Activated CD4-positive, alpha-beta T cell treated with anti-CD3 and anti-CD28 coated beads for 36 hours (primary cell): ENCODE measurements at places on chromosomes 11 and 22. TPM values are rescaled to one million over a fixed set of nuclear protein-coding genes. Genes with fewer than 3 reads are reported as not detected.
A peak's percentile ranks its signal among the peaks of the same experiment; 100 is the strongest.

GRCh38 chr22:22720724-22721261 is 76.4 kb downstream of the GGTLC2 start:
- H3K27me3 ChIP-seq, result no peaks in the 10 kb centered on the region
- H3K4me1 ChIP-seq, result peaks cover 28% of the 10 kb centered on the region
- no peak for DNase-seq
- H3K36me3 ChIP-seq, result no peaks in the 10 kb centered on the region
- H3K4me3 ChIP-seq, result no peak overlapping the region

DNA sequence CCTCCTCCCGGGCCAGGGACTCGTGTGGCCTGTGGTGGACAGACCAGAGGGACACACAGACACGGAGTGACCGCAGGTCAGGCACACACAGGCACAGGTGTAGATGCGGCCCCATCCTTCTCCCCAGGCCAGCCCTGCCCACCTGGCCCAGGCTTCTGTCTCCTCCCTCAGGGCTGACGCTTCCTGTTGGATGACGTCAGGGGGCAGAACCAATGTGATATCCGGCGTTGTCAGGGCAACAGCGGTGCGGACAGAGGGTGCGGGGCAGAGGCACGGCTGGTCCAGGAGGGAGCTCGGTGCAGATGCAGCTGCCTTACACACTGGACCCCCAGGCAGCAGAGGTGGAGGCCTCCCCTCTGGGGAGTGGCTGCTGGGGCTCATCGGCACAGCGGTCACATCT is 2.9 kb upstream of the TUBGCP6 start:
- H3K27ac ChIP-seq, result no peak overlapping the region
- H3K36me3 ChIP-seq, result peaks cover 22% of the 10 kb centered on the region
- no peaks in the 10 kb centered on the region for H3K27me3 ChIP-seq
- DNase-seq, result peak; percentile 71
- H3K4me3 ChIP-seq, result no peak overlapping the region
- H3K4me1 ChIP-seq, result peaks cover 22% of the 10 kb centered on the region

- no peaks in the 10 kb centered on the region for H3K36me3 ChIP-seq
- DNase-seq, result no peak
- H3K27ac ChIP-seq, result no peak overlapping the region
Measured at GRCh38 chr22:22533417-22533816, 13.3 kb upstream of the ZNF280A start.

DNA sequence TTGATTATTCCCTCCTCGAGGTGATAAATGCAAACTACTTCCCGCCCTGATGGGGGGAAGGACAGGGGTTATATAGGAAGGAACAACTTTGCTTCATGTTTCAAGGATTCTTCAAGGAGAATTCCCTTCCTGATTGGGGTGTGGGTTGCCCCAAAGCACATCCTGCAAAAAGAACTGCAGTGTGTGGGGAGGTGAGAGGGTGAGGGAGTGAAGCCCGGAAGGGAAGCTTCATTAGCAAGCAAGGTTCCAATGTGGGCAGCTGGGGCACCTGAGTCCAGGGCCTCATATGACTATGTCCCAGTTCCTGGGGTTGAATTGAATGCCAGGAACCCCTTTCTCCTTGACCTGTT is 326.0 kb downstream of the MN1 start:
- H3K27me3 ChIP-seq, result no peaks in the 10 kb centered on the region
- no peaks in the 10 kb centered on the region for H3K36me3 ChIP-seq
- H3K4me3 ChIP-seq, result no peak overlapping the region
- no peak overlapping the region for H3K27ac ChIP-seq

GRCh38 chr11:134543241-134543640 is 131.2 kb upstream of the B3GAT1 start:
- no peaks in the 10 kb centered on the region for H3K4me1 ChIP-seq
- no peak for DNase-seq
- peaks cover 17% of the 10 kb centered on the region for H3K27me3 ChIP-seq
- no peak overlapping the region for H3K4me3 ChIP-seq
- H3K27ac ChIP-seq, result no peak overlapping the region
- no peaks in the 10 kb centered on the region for H3K36me3 ChIP-seq

DNA sequence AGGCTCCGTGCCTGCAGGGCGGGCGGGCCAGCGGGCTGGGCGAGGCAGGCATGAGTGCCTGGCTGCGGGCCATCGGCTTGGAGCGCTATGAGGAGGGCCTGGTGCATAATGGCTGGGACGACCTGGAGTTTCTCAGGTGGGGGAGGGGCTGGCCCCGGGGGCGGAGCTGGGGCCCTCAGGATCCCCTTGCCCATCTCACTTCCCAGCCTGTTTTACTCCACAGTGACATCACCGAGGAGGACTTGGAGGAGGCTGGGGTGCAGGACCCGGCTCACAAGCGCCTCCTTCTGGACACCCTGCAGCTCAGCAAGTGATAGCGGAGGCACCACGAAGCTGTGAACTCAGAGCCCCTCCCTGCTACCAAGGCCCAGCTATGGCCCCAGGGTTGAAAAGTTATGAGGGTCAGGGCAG is 5.9 kb downstream of the PHOX2A start:
- peaks cover 5% of the 10 kb centered on the region for H3K36me3 ChIP-seq
- H3K27ac ChIP-seq, result no peak overlapping the region

- peaks cover 31% of the 10 kb centered on the region for H3K4me1 ChIP-seq
- H3K36me3 ChIP-seq, result peaks cover 19% of the 10 kb centered on the region
- no peaks in the 10 kb centered on the region for H3K27me3 ChIP-seq
Measured at GRCh38 chr11:107857550-107858216, 904 bp downstream of the SLC35F2 start.

DNA sequence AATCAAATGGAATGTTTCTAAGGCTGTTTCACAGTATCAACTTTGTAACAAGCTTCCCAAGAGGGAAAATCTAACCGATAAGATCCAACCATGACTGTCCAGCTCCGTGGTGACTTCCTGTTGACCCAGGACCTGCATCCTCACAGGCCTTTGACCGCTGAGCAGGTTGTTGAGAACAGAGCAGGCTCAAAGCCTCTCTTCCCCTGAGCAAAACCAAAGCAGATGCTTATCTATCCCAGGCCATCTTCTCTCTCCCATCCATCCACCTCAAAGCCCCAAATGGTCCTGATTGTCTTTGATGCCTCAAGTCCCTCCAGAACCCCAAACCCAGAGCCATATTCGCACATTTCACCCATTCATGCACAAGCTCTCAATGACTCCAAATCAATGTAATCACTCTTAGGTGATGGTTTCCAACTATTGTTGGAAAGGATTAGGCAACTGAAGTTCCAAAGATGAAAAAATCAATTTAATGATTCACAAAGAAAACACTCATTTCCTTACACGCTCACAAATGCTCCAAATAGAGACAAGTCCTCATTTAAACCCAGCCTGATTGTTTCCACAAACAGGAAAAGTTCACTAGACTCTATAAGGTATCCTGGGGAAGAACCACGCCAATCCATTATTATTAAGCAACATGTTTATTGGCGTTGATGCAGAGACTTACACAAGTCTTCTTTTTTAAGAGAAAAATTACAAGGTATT is 48.7 kb downstream of the C11orf58 start:
- H3K36me3 ChIP-seq, result no peaks in the 10 kb centered on the region
- no peak overlapping the region for H3K4me3 ChIP-seq
- H3K27ac ChIP-seq, result no peak overlapping the region
- H3K4me1 ChIP-seq, result peaks cover 7% of the 10 kb centered on the region
- no peak for DNase-seq
- no peaks in the 10 kb centered on the region for H3K27me3 ChIP-seq

GRCh38 chr11:4484310-4484709 is 1.9 kb downstream of the OR52K1 start:
- no peak overlapping the region for H3K27ac ChIP-seq
- peaks cover 8% of the 10 kb centered on the region for H3K27me3 ChIP-seq
- H3K4me1 ChIP-seq, result peaks cover 15% of the 10 kb centered on the region
- no peak overlapping the region for H3K4me3 ChIP-seq

- DNase-seq, result no peak
- no peaks in the 10 kb centered on the region for H3K36me3 ChIP-seq
- H3K4me3 ChIP-seq, result no peak overlapping the region
- no peaks in the 10 kb centered on the region for H3K4me1 ChIP-seq
- H3K27me3 ChIP-seq, result no peaks in the 10 kb centered on the region
Measured at GRCh38 chr11:83659466-83659865, 373.3 kb upstream of the CCDC90B start.

GRCh38 chr11:68460741-68461574 is at the start of gene PPP6R3:
Gene PPP6R3, plus strand, starts transcription at chr11:68460752. Its CDS starts 76,913 bp downstream, at chr11:68537665.
- H3K27me3 ChIP-seq, result no peaks in the 10 kb centered on the region
- H3K4me1 ChIP-seq, result peaks cover 40% of the 10 kb centered on the region
- DNase-seq, result no peak
- peaks cover 18% of the 10 kb centered on the region for H3K36me3 ChIP-seq
- H3K4me3 ChIP-seq, result peak within 1 kb of the TSS; percentile 93
- H3K27ac ChIP-seq, result peak within 1 kb of the TSS; percentile 94

DNA sequence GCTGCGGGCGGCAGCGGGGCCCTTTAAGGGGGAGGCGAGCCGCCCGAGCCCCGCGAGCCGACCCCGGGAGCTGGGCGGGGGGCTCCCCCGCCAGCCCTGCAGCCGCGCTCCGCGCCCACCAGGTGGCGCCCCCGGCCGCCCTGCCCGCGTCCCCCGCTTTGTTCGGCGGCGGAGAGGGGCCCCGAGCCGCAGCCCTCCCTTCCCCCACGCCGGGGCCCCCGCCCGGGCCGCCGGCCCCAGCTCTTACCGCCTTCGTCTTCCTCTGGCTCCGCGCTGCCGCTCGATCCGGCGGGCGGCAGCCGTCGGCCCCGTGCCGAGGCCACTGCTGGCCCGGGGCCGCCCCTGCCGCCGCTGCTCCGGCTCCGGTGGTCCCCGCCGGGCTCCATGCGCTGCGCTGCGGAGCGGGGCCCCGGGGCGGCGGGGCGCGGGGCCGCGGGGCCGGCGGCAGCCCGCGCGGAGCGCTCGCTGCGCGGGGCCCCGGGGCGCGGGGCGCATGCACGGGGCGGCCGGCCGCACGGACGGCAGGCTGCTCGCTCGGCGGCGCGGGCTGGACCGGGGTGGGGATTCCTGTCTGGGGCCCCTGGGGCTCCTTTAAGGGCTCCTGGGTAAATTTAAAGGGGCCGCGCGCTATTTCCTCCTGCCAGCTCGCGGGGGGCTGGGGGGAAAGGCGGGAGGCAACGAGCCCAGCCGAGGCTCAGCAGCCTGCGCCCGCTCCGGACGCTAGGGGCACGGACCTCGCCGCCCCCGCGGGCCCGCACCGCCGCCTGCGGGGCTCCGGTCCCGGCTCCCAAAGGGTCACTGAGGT is at the start of gene ZFTA:
Gene ZFTA, minus strand, starts transcription at position 539 of the 805 bp plus-strand sequence. Its CDS starts 153 bp downstream, at position 386.
- H3K36me3 ChIP-seq, result no peaks in the 10 kb centered on the region
- peaks cover 6% of the 10 kb centered on the region for H3K4me1 ChIP-seq
- peak within 1 kb of the TSS; percentile 78 for H3K27ac ChIP-seq
- peak within 1 kb of the TSS; percentile 96 for H3K4me3 ChIP-seq

GRCh38 chr22:31104869-31105268 is 2.5 kb downstream of the SELENOM start:
- H3K4me1 ChIP-seq, result peaks cover 19% of the 10 kb centered on the region
- DNase-seq, result peak; percentile 41
- H3K27me3 ChIP-seq, result no peaks in the 10 kb centered on the region
- H3K4me3 ChIP-seq, result no peak overlapping the region
- no peak overlapping the region for H3K27ac ChIP-seq
- no peaks in the 10 kb centered on the region for H3K36me3 ChIP-seq

Gene ELMOD1
- total RNA-seq, result not detected

Gene FAM227A
- total RNA-seq, result 0.63 TPM

Gene CRYBB2
- 0.30 TPM for total RNA-seq

Gene BARX2
- total RNA-seq, result 1.3 TPM

Gene GAL
- total RNA-seq, result 2.2 TPM
